ENCODE measurements at places on chromosomes 7 and 10. TPM values are rescaled to one million over a fixed set of nuclear protein-coding genes. Genes with fewer than 3 reads are reported as not detected.

- DNase-seq: no peak
These were observed 25.7 kb downstream of the CHST3 start for GRCh38 chr10:71989661-71990454.

DNA sequence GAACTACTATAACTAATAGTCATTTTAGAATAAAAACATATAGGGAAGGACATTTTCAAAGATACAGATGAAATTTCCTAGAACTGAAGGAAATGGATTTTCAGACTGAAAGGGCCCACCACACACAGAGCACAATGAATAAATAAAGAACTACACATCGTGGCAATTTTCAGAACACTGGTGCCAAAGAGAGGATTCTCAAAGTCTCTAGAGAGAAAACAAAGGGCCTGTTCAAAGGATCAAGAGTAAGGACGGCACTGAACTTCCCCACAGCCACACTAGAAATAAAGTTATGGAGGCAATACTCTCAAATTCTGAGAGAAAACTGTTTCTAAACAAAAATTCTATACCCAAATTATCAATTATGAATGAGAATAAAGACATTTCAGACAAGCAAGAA lies 21.9 kb downstream of the NAPEPLD start:
- no peak for DNase-seq

DNA sequence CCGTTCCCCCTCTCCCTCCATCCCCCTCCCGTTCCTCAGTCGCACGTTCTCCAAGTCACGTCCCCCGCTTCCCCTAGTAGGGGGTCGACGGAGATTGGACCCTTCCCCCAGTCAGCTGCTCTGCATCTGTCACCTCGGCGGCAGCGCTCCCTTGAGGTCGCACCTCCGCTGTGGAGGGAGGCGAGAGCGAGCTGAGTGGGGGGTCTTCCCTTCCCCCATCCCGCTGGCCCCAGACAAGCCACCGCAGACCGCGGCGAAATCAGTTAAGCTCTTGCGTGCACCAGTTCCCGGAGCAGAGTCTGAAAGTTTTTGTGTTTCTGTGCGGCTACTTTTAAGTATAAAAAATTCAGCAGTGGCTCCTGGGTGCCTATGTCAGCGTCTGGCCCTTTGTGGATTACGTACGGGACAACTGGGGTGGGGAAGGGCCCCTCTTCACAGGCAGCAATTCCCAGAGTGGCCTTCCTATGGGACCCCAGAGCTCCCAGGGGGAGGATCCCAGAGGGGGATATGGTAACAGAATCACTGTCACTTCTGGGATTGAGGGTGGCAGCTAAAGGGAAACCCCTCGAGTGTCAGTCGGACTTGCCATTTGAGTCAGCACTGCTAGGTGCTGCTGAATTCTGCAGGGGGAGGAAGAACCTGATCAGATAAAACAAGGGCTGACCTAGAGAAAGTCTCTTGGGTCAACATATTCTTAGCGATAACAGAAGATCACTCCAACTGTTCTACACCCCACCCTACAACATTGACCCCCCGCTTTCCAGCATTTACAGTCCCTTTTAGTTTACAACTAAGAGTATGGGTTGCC lies 12.5 kb upstream of the DDIT4 start:
- DNase-seq: no peak

DNA sequence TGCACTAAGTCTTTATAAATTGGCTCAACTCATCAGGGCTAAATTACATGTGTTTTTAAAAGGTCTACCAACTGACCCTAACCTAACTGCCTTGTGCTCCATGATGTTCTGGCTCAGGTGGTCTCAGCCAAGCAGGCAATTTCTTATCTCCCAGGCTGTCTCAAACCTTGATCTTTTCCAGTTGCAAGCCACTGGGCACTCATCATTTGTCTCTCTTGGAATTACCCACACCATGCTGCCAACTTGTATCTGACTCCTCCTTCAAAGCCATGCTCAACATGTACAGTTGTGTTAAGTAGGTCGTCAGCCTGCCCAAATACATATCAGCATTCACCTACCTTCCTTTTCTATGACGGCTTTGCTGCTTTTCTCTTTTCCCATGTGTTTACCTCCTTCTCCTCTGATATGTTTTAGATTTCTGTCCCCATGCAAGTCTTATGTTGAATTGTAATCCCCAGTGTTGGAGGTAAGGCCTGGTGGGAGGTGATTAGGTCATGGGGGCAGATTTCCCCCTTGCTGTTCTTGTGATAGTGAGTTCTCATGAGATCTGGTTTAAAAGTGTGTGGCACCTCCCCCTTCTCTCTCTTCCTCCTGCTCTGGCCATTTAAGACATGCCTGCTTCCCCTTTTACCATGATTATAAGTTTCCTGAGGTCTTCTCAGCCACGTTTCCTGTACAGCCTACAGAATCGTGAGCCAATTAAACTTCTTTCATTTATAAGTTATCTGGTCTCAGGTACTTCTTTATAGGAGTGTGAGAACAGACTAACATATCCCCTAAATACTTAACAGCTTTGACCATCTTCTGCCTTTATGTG lies 130.0 kb downstream of the ELAPOR2 start:
- no peak for DNase-seq

GRCh38 chr7:48760528-48761265 lies 163.7 kb upstream of the CDC14C start:
- no peak for DNase-seq

The PNLIPRP1 gene
- not detected for total RNA-seq

The SORCS1 gene
- total RNA-seq: 2.9 TPM

The IRF5 gene
- 3.3 TPM for total RNA-seq

GRCh38 chr10:78296785-78297184 lies 263.1 kb downstream of the RPS24 start:
- no peak for DNase-seq

DNA sequence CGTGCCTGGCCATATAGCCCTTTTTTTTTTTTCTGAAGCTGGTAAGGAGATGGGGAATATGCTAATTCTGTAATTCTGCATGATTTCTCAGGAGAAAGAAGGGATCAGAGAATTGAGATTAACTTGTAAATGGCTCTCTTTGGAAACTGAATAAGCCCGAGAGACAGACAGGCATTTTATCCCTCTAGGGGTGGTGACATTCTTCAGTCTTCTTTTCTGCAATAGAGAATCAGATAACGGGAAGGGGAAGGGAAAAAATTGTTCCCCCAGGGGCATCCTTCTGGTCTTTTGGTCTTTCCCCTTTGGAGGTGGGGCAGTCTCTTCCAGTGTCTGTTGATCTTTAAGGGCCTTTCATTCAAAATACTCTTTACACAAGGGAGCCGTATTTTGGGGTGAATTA lies 34.2 kb downstream of the HK1 start:
- DNase-seq: no peak

DNA sequence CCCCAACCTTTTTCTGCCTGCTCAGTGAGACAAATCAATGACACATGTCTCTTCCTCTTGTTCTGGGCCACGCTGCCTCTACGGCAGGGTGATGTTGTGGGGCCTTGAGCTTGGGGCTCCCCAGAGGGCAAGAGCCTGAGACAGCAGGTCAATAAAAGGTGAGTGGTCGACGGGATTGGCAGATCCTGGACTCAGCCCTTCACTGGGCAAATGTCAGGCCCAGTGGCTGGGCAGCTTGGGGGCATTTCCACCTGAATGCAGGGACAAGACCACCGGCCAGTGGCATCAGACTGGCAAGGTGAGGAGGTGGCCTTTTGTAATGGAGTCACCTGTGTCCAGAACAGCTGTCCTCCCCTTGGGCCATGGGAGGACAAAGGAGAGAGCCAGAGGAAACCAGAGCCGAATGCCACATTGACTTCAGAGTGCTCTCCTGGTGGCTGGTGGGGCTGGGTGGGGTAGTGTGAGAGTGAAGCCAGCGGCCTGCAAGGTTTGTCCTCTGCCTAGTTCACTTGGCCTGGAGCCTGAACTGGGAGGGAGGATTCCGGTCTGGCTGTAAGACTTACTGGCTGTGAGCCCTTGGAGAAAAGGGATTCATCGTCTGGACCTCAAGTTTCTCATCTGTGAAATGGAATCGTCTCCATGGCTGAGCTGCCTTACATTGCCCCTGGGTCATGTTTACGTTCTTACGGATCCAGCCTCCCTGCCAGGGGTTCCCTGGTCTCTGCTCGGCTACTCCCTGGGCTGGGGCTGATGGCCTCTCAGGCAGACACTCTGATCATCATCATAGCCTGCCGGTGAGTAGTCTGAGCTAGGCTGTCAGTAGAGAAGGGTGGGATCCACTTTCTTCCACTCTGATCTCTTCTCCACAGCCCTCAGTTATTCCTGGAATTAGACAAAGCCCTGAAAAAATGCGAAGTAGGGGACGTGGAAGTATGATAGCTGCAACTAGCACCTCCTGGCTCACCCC lies 25.4 kb upstream of the CRHR2 start:
- peak; percentile 82 for DNase-seq

- DNase-seq: no peak
These were observed 86.5 kb downstream of the PROSER2 start for GRCh38 chr10:11909618-11910017.

The HOXA4 gene
- total RNA-seq: 0.14 TPM

The FAM25G gene
- total RNA-seq: not detected

DNA sequence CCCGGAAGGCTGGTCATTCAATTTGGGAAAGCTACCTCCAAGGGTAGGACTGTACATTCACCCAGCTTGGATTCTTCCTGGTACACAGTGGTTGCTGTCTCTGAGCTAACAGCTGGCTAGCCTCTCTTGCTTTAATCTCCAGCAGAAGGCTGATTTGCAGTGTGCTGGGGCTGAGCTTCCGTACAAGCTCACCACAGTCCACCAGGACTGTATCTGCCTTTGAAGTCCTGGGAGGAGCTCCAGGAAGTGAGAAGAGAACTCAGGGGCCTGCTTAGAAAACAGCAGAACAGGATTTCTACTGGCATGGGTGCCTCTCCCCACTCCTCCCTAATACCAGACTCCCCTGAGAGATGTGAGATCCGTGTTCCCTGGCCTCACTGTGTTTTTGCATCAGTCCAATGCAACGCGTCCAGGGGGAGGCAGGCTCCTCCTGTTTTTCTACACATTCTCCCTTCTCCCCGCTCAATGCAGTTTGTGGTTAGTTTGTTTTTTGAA lies 6.6 kb downstream of the AFAP1L2 start:
- DNase-seq: no peak

GRCh38 chr7:130554481-130554880 lies 62.6 kb downstream of the MEST start:
- no peak for DNase-seq

DNA sequence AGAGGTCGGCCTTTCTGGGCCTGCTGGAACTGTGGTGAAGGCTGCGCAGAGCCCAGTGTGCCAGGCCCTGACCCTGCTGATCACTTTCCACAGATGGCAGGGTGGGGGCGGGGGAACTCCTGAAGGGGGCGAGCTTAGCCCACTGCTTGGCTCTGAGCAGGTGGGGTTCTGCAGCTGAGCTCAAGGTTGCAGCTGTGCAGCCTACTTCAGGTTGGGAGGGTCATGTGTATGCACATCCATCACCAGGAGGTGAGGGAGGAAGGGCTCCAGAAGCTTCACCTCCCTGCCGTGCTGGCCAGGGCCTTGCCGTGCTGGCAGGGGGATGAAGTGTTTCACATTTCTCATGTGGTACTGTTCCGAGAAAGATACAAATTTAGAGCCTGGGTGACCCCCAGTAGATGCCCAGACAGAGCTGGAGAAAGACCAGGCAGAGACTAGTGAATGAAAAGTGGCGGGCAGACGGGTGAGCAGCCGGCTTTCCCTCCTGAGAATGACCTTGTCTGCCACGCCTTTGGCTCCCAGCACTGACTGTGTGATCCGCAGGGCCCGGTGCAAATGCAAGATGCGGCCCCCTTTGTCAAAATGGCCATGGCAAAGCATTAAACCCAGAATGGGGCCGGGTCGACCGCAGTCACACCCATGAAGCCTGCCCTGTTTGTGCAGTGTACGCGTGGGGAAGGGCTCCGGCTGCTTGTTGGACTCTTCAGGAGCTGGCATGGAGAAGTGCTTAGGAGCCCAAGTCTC lies 25.2 kb downstream of the FAM241B start:
- DNase-seq: no peak

- no peak for DNase-seq
These were observed 65.8 kb downstream of the RHOBTB1 start for GRCh38 chr10:60878224-60878623.

The MTERF1 gene
- 9.9 TPM for total RNA-seq

The OGDHL gene
- total RNA-seq: 1.9 TPM

DNA sequence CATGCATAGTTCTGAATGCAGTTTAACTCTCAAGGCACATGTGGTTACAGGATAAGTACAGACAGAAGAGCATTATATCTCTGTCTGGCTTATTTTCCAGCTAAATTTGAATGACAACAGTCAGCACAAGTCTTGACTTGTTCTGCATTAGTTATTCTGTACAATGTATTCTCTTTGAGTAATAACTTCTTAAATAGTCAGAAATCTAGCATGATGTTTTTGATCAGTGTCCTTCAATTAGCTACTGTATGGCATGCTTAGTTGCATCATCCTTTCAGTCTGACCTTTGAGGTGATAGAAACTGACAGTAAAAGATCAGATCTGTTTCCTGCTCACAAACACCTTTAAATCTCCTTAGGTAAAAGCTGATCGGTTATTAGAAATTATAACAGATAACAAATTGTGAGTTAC lies 118.1 kb downstream of the ARL4A start:
- DNase-seq: no peak

DNA sequence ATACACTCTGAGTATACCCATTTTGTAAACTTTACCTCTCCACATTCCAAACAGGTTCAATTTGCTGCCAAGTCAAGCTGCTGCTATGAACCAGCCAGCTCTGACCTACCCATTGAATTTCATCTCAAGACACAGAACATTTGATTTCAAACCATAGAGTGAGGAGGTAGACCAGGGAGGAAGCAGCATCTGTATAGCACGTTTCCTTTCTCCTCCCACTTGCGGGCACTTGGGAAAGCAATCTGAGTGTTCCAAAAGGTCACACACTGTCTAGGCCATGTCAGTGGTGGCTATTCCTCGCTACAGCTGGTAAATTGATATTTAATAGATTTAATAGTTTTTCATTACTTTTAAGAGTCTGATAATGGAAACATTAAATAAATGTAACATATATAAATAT lies 147.8 kb upstream of the EEPD1 start:
- no peak for DNase-seq
